ENCODE measurements at places on chromosomes 1 and 21. TPM values are rescaled to one million over a fixed set of nuclear protein-coding genes. Genes with fewer than 3 reads are reported as not detected.

The LYPLA2 gene
- 31.2 TPM for total RNA-seq

The PDZK1IP1 gene
- 0.71 TPM for total RNA-seq

GRCh38 chr1:199283794-199284193 is 645.0 kb downstream of the PTPRC start:
- DNase-seq: no peak

DNA sequence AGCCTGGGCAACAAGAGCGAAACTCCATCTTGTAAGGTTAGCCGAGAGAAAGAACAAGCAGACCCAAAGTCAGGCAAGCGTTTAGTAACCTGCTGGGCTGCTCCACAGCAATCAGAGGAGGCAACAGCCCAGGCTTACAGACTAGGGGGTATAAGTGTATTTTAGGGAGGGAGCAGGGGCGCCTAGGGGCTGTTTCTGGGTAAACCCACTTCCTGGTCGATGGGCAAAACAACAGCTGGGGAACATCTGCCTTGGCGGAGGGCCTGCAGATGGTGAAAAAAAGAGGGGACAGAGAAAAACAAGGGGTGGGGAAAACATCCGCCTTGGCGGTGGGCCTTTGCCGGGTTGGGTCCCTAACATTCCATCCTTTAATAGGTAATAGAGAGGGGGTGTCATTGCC is 5.2 kb downstream of the TAS1R1 start:
- DNase-seq: no peak

DNA sequence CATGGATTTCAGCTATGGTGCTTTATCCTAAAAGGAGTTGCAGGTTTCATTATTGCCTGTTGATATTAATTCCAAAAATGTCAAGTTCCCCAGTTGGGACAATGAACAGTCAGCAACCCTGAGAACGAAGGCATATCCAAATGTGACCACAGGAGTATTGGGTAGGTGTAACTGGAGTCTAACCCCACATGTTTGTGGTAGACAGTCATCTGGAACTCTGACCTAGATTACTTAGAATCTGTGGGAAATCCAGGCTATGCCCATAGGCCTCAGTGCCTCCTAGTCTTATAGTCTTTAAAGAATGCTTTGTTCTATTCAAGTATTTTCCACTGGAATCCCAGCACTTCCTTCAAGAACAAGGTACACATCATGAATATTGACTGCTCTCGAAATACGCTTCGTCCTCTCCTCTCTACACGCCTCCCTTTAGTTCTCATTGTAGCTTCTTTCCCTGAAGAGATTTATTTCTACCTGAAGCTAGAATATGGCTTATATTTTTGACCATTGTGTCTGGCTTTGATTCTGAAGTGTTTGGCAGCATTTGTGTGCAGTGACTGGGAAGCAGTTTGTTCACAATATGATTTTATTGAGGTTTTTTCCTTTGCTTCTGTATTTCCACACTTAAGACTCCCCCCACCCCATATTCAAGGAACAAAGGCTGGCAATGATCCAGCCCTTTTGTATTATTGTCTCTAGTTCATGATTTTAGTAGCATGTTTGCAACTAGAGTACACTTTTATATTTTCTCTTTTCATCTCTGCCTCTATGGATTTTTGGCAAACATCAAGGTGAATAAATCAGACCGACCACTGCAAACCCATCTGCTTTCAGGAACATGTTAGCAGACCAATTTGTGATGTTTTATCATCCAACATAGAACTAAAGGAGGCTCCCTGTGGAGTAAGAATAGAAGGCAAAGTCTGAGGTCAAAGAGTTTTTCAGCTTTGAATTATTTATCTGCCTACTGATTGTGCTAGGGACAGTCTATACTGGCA is 178.6 kb downstream of the GPR52 start:
- no peak for DNase-seq

GRCh38 chr1:222817529-222817928 is 2.7 kb downstream of the DISP1 start:
- DNase-seq: no peak

GRCh38 chr1:69707103-69707502 is 139.4 kb downstream of the LRRC7 start:
- no peak for DNase-seq

The CYP4A11 gene
- total RNA-seq: 0.16 TPM

The LAPTM5 gene
- 116 TPM for total RNA-seq

- DNase-seq: no peak
Observed at GRCh38 chr1:96059736-96060135, 661.8 kb upstream of the PTBP2 start.

DNA sequence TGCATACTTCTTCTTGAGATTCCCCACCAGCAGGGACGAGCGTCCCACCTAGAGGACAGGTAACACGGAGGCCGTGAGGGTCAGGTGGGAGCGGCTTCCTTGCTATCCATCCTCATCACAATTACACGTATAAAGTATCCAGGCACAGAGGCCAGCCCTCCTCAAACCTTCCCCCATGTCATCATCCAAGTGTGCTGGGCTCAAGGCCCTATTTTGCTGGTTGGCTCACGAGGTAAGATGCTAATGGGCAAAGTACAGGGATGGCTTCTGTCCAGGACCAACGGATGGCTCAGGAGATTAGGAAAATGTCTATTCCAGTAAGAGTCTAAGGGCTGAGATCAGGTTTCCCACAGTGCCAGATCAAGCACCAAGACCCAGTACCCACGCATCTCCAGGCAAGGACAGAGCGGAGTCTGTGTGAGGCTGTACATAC is 11.5 kb upstream of the A3GALT2 start:
- peak; percentile 70 for DNase-seq

GRCh38 chr1:235601104-235601503 is 48.5 kb downstream of the GNG4 start:
- no peak for DNase-seq

DNA sequence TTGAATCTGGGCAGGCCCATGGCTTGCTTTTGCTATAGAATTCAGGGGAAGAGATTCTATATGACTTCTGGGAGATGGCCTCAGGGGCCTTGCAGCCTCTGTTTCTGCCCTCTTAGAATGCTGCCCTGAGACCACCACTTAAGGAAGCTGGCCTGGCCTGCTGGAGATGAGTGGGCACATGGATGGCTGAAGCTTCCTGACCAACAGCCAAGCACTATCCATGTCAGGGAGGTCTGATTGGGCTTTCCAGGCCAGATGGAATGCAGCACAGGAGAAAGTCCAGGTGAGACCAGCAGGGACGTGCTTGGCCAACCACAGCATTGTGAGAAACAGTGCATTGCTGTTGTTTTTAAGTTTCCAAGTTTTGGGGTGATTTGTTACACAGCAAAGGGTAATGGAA is 308.1 kb downstream of the PTPRU start:
- DNase-seq: no peak

The SFPQ gene
- 231 TPM for total RNA-seq

The BRINP3 gene
- not detected for total RNA-seq

The SLFNL1 gene
- total RNA-seq: 0.69 TPM

The C4BPA gene
- 0.33 TPM for total RNA-seq

The COL11A1 gene
- 8.4 TPM for total RNA-seq

- no peak for DNase-seq
Observed at GRCh38 chr1:63877021-63877767, 103.4 kb downstream of the ROR1 start.

DNA sequence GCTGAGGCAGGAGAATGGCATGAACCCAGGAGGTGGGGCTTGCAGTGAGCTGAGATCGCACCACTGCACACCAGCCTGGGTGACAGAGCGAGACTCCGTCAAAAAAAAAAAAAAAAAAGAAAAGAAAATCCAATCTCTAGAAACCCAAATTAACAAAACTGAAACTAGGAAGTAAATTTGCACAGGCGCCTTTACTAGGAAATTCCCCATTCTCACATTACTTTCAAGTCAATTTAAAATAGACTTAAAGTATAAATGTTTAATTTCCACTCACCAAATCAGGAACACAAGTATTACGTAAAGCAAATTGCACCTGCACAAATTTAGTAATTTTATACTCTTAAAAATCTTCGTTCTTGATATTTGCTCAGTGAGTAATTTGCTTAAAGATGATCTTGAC is 67.8 kb upstream of the BCAR3 start:
- no peak for DNase-seq

GRCh38 chr1:187903223-187903622 is 1074.5 kb downstream of the PLA2G4A start:
- DNase-seq: no peak

Data from aorta (tissue), 5 donors.